ENCODE measurements at places on chromosomes 6 and 20.

GRCh38 chr6:29925727-29926412 is 16.5 kb upstream of the HLA-A start:
- H3K4me1 ChIP-seq, result no peaks in the 10 kb centered on the region
- no peak for DNase-seq
- no peaks in the 10 kb centered on the region for H3K27me3 ChIP-seq
- H3K4me3 ChIP-seq, result peak overlapping the region; percentile 52
- no peak overlapping the region for H3K27ac ChIP-seq

GRCh38 chr6:10838794-10839333 is 525 bp upstream of the MAK start:
- H3K4me1 ChIP-seq, result no peaks in the 10 kb centered on the region
- no peak for DNase-seq
- no peak overlapping the region for H3K4me3 ChIP-seq
- no peaks in the 10 kb centered on the region for H3K36me3 ChIP-seq

DNA sequence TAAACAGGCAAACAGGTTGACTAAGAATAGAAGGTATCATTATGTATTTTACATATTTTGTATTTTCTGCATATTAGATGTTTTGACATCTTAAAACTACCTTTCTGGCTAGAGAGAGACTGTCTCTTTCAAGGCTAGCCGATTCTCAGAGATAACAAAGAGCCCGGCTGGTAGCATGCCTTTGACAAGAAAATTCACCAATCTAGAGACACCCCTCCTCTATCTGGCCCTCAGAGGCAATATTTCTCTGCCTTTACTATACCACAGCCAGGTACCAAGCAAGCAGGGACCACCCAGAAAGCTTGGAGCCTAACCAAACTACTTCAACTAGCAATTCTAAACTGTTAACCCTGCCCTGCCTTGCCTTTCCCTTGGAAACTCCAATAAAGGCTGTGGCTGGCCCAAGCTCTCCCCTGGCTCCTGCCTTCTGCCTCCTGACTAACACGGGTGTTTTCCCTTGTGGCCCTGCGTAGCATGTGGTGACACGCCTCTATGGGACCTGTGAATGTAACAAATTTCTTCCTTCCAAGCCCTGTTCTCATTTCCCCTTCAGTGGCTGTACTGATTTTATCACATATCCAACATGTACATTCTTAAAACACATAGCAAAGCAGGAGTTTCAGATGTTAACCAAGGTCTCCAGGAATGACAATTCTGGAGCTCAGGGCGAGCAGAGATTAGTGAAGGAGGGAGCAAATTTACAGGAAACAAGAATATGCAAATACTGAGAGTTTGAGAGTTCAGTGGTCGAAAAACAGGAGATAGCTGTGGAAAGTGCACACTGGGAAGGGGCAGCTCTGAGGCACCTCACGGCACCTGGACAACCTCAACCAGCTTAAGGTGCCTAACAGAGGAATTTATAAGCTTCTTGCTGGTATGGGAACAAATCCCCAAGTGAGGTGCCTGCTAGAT is 120.8 kb downstream of the BACH2 start:
- no peak overlapping the region for H3K4me3 ChIP-seq
- no peak for DNase-seq
- H3K27ac ChIP-seq, result no peak overlapping the region
- no peaks in the 10 kb centered on the region for H3K27me3 ChIP-seq
- no peaks in the 10 kb centered on the region for H3K4me1 ChIP-seq

GRCh38 chr6:100001915-100002388 is 7.9 kb upstream of the MCHR2 start:
- no peaks in the 10 kb centered on the region for H3K4me1 ChIP-seq
- no peak overlapping the region for H3K27ac ChIP-seq
- H3K36me3 ChIP-seq, result no peaks in the 10 kb centered on the region

GRCh38 chr6:24606200-24606930 is 39.6 kb downstream of the KIAA0319 start:
- H3K27me3 ChIP-seq, result no peaks in the 10 kb centered on the region
- no peaks in the 10 kb centered on the region for H3K4me1 ChIP-seq
- no peak for DNase-seq
- H3K36me3 ChIP-seq, result no peaks in the 10 kb centered on the region
- no peak overlapping the region for H3K4me3 ChIP-seq

- no peak overlapping the region for H3K27ac ChIP-seq
- no peak for DNase-seq
- peaks cover 2% of the 10 kb centered on the region for H3K4me1 ChIP-seq
- H3K36me3 ChIP-seq, result no peaks in the 10 kb centered on the region
These were observed 30.9 kb downstream of the RAB44 start for GRCh38 chr6:36728289-36729160.

DNA sequence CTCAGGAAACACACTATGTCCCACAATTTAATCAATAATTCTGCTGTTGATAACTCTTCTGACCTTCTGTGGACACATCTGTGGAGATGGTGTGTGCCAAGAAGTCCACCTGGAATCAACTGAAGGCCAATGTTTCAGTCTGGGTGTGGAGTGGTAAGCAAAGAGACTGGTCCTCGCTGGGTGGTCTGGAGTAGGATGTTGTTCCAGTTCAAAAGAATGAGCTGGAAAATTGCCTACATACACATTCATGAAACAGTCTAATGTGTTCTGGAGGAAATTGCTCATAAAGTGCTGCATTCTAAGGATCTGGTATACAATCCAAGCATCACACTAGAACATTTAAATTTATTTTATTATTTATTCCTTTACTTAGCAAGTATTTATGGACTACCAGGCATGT is 33.9 kb upstream of the TBX18 start:
- H3K36me3 ChIP-seq, result no peaks in the 10 kb centered on the region
- no peak for DNase-seq
- H3K4me1 ChIP-seq, result no peaks in the 10 kb centered on the region
- no peak overlapping the region for H3K27ac ChIP-seq
- no peaks in the 10 kb centered on the region for H3K27me3 ChIP-seq

GRCh38 chr20:51687108-51687507 is 81.1 kb downstream of the ATP9A start:
- no peaks in the 10 kb centered on the region for H3K36me3 ChIP-seq
- no peak overlapping the region for H3K27ac ChIP-seq
- H3K27me3 ChIP-seq, result no peaks in the 10 kb centered on the region
- no peaks in the 10 kb centered on the region for H3K4me1 ChIP-seq
- H3K4me3 ChIP-seq, result no peak overlapping the region

DNA sequence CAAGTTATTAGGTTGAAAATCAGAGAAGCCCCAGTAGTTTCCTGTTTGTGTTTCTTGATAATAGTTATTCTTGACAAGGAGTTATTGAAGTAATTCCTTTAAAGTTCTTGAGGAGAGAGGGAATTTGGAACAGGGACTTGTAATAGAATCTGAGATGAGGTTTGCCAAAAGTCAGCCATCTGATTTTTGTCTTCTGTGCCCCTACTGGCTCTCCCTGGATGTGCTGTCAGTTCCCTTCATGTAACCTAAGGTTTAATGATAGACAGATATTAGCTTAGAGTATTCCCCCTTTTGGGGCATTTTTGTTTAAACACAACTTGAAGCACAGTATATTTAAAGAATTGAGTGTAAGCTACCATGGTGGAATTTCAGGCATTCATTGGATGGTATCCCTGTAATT is 71.4 kb downstream of the CARMIL1 start:
- no peak overlapping the region for H3K4me3 ChIP-seq
- no peak overlapping the region for H3K27ac ChIP-seq
- no peaks in the 10 kb centered on the region for H3K27me3 ChIP-seq
- no peak for DNase-seq
- no peaks in the 10 kb centered on the region for H3K36me3 ChIP-seq
- 0 out of 2 replicates have a peak, but pooled peaks cover 1% of the 10 kb centered on the region for H3K4me1 ChIP-seq

DNA sequence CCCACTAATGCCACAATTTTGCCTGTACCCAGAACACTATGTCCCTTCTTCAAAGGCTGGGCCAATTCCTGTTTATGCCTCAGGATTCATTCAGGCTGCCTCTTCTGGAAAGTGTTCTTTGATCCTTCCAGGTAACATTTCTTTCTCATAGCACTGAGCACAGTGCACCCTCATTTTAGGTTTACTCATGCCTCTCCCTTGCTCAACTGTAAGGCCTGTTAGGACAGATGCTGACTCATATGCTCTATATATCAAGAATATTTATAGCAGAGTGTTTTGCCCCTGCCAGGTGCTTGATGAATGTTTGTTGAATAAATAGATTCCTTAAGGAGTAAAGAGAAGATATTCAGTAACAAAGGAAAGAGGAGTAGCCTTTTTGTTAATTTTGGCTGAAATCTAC is 263.9 kb downstream of the PHF3 start:
- DNase-seq, result no peak
- no peaks in the 10 kb centered on the region for H3K27me3 ChIP-seq
- no peaks in the 10 kb centered on the region for H3K36me3 ChIP-seq
- no peak overlapping the region for H3K27ac ChIP-seq

- H3K27me3 ChIP-seq, result no peaks in the 10 kb centered on the region
- no peaks in the 10 kb centered on the region for H3K4me1 ChIP-seq
- H3K36me3 ChIP-seq, result no peaks in the 10 kb centered on the region
- H3K4me3 ChIP-seq, result no peak overlapping the region
These were observed 44.0 kb downstream of the GABRR2 start for GRCh38 chr6:89270951-89271721.

Measured in iPS DF 6.9 (cell line).